Memory B cell (primary cell): ENCODE measurements at places on chromosomes 16 and 17.

DNA sequence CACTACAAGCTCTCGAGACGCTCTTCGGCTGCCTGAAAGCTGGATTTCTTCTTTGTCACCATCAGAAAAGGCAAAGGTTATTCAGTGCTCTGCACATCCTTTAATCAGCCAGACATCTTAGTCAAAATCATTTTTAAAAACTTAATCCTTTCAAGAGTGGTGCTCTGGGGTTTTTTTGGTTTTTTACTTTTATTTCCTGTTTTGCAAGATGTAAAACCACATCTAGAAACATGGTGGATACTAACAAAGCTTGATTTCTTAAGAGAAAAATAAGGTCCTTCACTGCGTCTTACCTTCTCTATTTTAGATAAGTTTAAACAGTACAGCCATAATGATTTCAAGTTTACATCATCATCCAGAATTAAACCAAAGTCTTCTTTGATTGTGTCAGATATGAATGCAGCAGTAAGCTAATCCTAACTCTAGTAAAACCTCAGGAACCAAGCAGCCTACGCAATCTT lies 6.3 kb downstream of the ANKRD11 start:
- no peak for DNase-seq

DNA sequence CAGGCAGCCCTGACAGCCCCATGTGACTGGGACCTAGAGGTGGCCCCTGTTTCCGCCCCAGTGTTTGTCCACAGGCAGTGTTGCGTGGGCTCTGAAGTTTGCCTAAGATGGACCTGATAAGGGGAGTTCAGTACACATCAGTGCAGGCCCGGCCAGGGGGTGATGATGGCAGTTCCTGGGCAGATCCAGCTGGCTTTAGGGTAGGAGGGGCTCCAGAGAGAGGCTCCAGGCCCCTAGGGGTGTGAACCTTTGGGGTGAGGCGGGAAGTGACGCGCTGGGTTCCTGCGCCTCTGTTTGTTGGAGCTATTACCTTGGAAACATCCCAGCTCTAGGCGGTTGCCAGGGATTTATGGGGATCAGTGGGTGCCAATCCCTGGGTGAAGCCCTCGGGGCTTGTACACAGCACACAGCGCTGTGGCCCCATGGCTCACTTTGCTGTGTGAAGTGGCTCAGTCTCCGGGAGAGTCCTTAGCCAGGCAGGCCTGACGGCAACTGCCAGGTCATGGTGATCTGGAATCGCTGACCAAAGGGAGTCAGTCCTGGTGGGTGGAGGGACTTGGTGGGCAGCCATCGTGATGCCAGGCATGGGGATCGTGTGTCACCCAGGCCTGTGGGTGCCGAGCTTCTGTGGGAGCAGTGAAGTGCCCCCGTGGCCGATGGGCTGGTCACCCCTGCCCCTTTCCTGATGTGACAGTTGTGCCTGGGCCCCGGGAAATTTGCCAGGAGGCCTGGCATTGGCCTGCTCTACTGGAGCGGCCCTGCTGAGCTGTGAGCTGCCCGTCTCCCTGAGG lies 146.1 kb downstream of the SEC14L1 start:
- DNase-seq = no peak

DNA sequence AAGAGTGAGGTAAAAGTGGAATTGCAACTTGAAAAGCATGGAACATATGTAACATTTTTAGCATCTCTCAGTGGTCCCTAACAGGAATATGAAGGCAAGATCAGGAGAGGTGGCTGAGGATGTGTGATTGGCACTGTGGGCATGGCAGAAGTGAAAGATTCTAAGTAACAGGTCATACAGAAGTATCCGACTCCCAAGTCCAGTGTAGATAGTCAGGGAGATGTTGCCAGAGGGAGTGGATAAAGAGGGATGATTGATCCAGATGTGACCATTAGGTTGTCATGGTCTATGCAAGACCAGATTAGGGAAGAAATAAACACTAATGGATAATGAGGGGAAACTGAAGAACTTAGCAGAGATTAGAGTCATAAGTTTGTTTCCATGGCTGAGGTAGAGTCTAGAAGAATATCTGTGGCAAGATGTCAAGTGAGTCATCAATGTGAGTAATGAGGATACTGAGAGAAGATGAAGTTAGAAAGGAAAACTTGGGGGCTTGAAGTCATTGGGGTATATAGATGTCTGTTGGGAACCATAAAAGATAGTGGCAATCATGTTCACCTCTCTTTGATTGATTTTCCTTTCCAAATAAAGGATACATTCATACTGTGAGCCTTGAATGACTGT lies 23.9 kb upstream of the CAPNS2 start:
- DNase-seq = no peak

- DNase-seq = no peak
Observed at GRCh38 chr16:70157477-70158260, 15.9 kb upstream of the CLEC18C start.

DNA sequence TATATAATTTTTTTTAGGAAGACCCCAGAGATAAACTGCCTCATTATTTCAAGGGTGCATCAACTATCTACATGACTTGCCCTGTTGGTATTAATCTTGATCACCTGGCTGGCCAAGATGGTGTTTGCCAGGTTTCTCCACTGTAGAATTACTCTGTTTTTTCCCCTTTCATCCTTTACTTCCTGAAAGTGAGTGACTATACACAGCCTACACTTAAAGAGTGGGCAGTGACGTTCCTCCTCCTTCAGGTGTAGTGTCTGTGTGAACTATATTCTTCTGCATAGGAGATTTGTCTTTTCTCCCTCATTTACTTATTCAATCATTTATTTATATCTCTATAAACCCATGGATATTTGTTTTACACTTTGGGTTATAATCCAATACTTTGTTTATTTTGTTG lies 246.7 kb downstream of the IRF8 start:
- DNase-seq = no peak

- no peak for DNase-seq
Observed at GRCh38 chr17:69706127-69706526, 291.6 kb downstream of the MAP2K6 start.

DNA sequence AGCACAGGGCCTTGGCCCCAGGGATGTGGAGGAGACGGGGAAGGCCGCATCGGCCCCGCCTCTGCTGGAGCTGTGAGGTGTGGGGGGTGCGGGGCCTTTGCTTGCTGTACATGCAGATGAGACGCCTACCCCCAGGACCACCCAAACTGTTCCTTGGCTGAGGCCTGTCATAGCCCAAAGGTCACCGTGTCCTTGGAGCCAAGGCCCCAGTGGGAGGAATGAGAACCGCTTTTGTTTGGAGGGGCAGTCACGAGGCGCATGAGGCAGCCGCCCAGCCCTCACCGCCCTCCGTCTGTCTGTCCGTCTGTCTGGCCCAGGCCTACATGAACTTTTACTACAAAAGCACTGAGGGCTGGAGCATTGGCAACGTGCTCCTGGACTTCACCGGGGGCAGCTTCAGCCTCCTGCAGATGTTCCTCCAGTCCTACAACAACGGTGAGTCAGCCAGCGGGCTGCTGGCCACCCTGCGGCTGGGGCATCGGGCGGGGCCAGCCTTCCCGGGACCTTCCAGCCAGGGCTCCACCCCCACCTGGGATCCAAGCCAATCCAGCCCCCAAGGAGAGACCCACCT lies 8.8 kb downstream of the TAX1BP3 start:
- DNase-seq = no peak

GRCh38 chr17:40349895-40350688 lies 14.4 kb downstream of the GJD3 start:
- no peak for DNase-seq

DNA sequence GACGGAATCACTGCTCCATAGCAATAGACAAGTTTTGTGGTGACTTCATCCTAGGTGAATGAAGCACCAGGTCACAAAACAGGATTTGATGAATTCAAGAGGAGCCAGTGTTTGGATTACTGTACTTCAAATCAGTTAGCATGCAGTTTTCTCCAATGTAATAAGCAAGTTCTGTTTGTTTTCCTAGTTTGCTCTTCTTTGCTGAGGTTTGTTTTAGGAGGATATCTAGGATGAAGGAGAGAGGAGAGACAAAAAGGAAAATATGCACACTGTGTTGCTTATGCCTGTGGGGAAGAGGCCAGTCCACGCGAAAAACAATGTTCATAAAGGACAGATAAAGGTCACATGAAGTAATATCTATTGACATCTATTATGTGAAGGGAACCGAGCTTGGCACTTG lies 9.0 kb downstream of the KRT37 start:
- no peak for DNase-seq

GRCh38 chr17:76234354-76234679 lies 6.0 kb downstream of the RNF157 start:
- DNase-seq = no peak

- DNase-seq = no peak
Observed at GRCh38 chr16:59242556-59242955, 508.4 kb upstream of the GOT2 start.

DNA sequence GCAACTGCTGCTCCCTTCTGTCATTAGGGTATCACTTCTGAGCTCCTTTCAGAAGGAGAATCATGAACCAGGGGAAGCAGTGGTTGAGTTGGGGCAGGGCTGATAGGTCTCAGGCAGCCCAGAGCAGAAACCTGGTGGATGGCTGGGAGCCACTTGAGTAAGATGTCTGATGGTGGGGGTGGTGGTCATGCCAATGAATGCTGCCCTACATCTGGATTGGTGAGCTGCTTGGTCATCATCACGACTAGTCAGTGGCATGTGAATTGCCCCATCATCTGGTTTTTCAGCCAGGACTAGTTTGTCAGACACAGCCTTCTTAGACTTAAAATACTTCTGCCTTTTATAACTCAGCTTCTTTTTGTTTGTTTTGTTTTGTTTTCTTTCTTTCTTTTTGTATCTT lies 2.6 kb downstream of the GID4 start:
- no peak for DNase-seq

DNA sequence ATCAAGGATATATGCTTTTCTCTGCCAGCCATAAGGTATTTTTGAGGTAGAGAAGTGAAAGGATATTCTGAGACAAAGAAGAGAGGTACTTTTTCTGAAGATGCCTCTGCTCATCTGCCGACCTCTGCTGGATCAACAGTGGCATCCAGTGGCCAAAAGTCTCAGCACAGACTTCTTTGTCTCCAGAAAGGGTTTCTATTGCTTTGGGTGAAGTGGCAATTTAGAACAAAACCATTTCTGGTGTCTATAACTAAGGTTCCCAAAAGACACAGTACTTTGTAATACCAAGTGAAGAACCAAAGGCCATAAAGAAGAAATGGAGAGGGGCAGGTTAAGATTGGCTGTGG lies 155.2 kb upstream of the C17orf78 start:
- DNase-seq = peak; percentile 15

DNA sequence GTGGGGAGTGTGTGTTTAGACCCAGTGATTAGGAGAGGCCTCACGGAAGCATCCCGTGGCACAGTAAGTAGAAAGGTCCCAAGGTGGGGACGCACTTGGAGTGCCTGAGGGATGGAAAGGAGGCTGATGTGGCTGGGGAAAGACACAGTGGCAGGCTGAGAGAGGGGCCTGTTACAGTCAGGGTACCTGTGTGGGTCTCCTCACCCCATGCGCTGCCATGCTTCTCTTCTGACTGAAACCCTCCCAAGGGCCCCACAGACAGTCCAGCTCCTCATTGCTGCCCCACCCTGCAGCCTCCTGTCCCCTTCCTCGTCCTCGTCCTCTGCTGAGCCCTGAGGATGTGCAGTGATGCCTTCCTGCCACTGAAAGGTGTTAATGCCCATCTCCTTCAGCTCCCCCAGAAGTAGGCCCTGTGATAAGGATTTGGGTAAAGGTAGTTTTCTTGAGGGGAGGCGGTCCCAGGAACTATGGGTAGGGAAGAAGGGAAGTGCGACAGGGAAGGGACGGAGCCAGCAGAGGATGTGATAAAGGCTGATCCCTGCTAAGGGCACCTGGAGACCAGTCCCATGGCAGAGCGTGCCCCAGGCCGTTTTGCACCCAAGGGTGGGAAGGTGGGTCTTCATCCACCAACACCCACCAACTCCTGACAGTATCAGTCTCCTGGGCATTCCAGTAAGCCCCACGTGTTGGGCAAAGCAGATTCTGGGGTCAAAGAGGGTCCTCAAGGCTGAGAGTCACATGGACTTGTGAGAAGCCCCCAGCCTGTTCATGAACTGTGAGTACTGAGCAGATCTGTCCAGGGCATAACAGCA lies 237.2 kb downstream of the GSG1L start:
- no peak for DNase-seq

DNA sequence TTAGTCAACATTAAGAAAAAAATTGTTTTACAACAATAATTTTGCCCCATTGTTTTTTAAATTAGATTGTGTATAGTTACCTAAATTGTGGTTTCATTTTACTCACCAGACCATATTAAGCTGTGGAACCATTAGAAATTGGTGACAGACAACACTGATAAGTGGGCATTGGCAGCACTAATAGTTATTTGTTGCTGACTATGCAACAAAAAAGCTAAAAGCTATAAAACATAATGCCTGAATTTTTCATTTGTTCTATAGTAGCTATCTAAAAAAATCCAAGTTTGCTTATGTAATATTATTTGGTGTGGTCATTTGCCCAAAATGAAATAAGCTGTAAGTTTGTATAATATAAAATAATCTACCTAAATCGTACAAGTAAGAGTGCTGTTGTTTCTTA lies 13.7 kb upstream of the VWA3A start:
- no peak for DNase-seq

- DNase-seq = no peak
Observed at GRCh38 chr16:14490235-14490634, 139.8 kb downstream of the PARN start.

- DNase-seq = no peak
Observed at GRCh38 chr17:13337864-13338371, 263.8 kb downstream of the HS3ST3A1 start.

GRCh38 chr17:72471296-72471695 lies 350.5 kb downstream of the SOX9 start:
- no peak for DNase-seq

GRCh38 chr16:60419859-60420258 lies 1616.4 kb downstream of the CDH8 start:
- DNase-seq = no peak

DNA sequence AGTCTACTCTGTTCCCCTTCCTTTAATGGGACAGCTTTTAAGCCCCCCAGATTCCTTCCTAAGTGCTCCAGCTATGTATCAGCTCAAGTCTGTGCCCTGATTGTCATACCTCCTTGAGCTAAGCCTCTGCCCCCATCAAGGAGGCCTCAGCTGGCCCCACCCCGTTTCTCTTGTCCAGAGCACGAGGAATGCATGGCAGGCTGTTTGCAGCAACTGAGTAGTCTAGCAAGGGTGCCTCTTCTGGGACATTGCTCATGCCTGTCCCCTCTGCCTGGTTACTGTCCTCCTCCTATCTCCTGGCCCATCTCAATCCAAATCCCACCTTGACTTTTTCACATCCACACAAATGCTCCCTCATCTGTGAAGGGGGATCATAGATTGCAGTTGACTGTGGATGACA lies 27.8 kb upstream of the TMEM220 start:
- DNase-seq = no peak

DNA sequence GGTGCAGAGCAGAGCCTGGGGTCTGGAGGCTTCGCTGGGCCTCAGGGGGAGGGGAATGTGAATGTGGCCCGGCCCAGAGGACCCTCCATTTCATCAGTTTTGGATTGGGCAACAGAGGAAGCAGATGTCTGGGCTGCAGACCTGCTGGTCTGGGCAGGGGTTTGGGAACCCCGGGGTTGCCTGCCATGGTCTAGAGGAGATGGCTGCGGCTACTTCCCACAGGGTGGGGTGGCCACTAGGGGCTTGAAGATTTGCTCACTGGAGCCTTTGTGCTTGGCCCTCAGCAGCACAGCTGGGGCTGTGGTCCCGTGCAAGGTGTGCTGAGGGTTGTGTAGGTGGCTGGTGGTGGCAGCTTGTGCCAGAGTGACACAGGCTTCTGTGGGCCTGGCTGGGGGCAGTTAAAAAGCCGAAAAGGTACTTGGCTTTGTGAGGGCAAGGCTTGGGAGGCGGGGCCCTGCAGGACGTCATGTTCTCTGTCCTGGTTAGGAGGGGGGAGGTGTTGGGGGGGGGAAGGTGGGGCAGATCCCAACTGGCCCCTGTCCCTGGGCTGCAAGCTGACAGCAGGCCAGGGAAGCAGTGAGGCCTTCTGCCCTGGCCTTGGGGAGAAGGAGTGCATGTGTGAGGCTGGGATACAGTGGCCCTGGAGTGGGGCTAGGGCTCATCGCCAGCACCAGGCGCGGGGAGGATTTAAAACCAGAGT lies 98.0 kb downstream of the KPNA2 start:
- no peak for DNase-seq
